ENCODE measurements at places on chromosomes 3 and 15.

GRCh38 chr15:90451053-90451850 lies 63.2 kb downstream of the IQGAP1 start:
- no peak for DNase-seq

- no peak for DNase-seq
These were observed 105.9 kb downstream of the TPRG1 start for GRCh38 chr3:189277711-189278110.

DNA sequence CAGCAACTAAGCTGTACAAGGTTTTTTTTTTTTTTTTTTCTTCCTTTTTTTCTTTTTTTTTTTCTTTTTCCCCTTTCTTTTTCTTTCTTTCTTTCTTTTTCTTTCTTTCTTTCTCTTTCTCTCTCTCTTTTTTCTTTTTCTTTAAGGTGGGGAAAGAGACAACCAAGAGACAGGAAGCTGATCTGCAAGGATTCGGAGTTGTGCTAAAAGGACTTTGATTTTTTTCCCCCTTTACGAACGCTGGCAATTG lies 148 bp downstream of the RBMS3 start:
- no peak for DNase-seq

- DNase-seq, result no peak
These were observed 67.2 kb downstream of the DHX30 start for GRCh38 chr3:47870156-47870555.

- DNase-seq, result no peak
These were observed 632 bp upstream of the DHX36 start for GRCh38 chr3:154324919-154325318.

GRCh38 chr3:1632128-1632527 lies 466.5 kb upstream of the CNTN4 start:
- no peak for DNase-seq

DNA sequence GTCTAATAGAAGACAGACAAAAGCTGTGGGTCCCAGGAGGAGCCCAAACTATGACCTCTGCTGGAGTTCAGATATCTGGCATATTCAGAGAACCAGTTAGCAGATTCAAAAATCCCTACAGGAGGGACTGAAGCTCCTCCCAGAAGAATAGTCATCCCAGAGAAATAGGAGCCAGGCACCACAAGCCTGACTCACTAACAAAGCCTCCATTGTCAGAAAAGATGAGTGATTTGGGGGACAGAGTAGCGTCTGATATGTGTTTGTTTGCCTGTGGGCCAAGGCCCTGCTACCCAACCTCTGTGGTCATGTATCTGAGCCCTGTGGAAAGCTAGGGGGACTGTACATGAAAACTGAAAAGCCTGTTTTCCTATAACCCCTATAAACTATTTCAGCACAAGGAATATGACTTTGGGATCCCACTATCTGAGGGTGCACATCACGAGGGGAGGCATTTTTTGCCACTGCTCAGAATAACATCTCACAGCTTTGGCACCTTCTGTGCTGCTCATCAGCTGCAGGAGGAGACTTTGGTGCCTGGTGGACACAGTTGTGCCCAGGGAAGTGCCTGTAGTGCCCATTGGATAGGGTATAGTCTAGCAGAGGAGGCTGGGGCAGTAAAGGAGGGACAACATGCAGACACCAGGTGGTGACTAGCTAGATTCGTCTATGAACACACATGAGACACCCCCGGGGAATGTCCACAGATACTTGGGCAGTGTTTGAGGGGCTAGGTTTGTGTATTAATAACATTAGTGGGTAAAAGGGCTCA lies 9.7 kb upstream of the LARP6 start:
- DNase-seq, result no peak

DNA sequence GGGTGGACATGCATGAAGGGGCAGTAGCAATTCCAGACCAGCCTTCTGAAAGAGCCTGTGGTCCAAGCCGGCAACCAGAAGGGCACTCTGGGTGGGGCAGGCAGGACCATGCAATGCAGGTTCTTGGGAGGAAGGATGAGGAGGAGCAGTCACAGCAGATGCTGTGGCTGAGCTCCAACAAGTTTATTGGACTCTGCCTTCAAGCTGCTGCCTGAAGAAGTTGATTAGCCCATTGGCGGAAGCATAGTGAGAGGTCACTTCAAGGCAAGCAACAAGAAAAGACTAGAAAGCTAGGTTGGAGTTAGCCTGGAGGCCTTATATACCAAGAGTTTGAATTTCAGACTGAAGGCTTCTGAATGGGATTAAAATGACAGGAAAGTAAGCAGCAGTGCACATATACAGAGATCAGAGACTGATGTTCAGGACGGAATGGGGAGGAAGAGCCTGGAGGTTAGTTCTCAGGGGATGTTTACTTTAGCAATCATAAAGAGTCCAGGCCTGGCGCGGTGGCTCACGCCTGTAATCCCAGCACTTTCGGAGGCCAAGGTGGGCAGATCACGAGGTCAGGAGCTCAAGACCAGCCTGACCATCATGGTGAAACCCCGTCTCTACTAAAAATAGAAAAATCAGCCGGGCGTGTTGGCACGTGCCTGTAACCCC lies 39.9 kb downstream of the SFMBT1 start:
- DNase-seq, result no peak

GRCh38 chr3:177673112-177673914 lies 476.0 kb upstream of the TBL1XR1 start:
- no peak for DNase-seq

DNA sequence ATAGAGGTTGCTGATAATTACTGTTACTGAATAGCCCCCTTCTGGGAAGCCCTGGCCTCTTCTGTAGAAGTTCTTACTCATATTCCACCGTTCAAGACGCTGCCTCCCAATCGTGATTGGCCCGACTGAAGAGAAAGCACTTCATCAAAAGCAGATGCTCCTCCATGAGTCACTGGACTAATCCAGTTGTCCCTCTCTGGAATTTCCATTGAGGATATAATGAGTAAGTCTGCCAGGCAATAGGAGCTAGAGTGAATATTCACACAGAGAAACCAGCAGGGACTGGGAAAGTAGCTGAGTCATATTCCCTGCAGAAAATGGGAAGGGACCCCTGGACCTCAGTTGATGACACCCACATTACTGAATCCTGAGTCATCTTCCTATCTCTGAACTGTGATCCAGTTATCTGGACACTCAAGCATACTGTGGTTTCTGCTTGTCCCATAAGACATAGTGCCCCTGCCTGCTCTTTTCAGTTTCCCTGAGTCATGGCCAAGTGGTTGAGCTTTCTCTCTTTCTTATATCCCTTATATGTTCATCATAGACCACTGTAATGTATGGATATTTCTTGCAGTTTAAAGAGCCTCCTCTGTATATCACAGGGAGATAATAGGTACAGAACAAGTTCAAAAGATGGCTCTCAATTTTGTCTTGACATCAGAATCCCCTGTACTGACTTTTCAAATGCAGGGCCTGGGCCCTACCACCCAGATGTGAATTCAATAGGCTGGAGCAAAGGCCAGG lies 151.2 kb upstream of the CDIN1 start:
- no peak for DNase-seq

GRCh38 chr3:101828276-101828675 lies 21.0 kb upstream of the NFKBIZ start:
- DNase-seq, result no peak

- peak; percentile 44 for DNase-seq
These were observed 93.0 kb upstream of the LPP start for GRCh38 chr3:188060840-188061544.

DNA sequence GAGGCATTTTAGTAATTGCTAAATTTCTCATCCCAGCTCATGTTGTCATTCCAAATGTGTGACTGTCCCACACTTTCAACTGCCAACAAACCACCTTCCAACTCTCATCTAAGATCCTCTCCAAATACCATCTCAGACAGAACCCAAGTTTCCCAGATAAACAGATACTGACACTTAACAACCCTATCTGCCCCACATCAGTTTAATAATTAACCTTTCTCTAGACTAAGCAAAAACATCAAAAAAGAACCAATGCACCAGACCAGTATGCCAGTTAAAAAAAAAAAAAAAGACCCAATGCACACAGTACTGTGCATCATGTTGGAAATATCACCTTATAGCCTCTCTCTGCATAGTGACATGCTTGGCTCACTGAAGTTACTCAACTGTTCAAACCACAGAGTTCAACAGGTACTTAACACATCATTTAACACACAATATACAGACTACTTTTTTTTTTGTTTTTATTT lies 5.5 kb downstream of the SFMBT1 start:
- no peak for DNase-seq

GRCh38 chr3:127949446-127950055 lies 34.5 kb downstream of the KBTBD12 start:
- no peak for DNase-seq

Data from CD4-positive, alpha-beta T cell treated with Interleukin-6 at 100 ng/mL for 8 hours (primary cell).